Hepatocyte (in vitro differentiated cells): ENCODE measurements at places on chromosomes 7 and 10. TPM values are rescaled to one million over a fixed set of nuclear protein-coding genes. Genes with fewer than 3 reads are reported as not detected.

DNA sequence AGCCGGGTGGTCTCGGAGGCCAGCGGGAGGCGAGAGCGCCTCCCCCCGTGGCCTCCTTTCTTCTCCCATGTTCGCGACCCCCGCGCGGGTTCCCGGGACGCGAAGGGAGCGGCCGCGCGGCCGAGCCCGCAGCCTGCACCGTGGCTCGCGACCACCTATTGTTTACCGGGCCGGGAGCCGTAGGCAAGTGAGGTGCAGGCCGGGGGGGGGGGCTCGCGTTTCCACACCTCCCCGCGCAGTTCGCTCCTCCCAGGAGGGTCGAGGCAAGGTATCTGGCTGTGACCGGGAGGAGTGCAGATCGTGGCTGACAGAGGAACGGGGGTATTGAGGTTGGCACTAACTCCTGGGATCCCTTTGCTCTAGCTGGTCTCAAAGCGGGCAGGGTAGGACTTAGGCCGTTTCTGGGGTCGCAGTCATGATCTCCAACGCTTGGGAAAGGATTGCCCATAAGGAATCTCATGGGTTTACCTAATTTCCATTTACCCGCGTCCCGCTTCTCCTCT is 734 bp downstream of the PTPN12 start:
- peaks cover 32% of the 10 kb centered on the region for H3K4me1 ChIP-seq
- H3K4me3 ChIP-seq: peak overlapping the region; percentile 98
- H3K27me3 ChIP-seq: no peaks in the 10 kb centered on the region
- DNase-seq: peak; percentile 59

GRCh38 chr10:112298581-112298980 is 15.4 kb downstream of the TECTB start:
- no peak overlapping the region for H3K27ac ChIP-seq
- H3K4me3 ChIP-seq: no peak overlapping the region
- H3K27me3 ChIP-seq: no peaks in the 10 kb centered on the region
- H3K36me3 ChIP-seq: no peaks in the 10 kb centered on the region
- no peak for DNase-seq
- peaks cover 12% of the 10 kb centered on the region for H3K4me1 ChIP-seq

- no peak overlapping the region for H3K27ac ChIP-seq
- no peaks in the 10 kb centered on the region for H3K36me3 ChIP-seq
- DNase-seq: no peak
- H3K4me1 ChIP-seq: no peaks in the 10 kb centered on the region
- H3K27me3 ChIP-seq: no peaks in the 10 kb centered on the region
- H3K4me3 ChIP-seq: no peak overlapping the region
Observed at GRCh38 chr7:3075441-3075840, 31.8 kb upstream of the CARD11 start.

DNA sequence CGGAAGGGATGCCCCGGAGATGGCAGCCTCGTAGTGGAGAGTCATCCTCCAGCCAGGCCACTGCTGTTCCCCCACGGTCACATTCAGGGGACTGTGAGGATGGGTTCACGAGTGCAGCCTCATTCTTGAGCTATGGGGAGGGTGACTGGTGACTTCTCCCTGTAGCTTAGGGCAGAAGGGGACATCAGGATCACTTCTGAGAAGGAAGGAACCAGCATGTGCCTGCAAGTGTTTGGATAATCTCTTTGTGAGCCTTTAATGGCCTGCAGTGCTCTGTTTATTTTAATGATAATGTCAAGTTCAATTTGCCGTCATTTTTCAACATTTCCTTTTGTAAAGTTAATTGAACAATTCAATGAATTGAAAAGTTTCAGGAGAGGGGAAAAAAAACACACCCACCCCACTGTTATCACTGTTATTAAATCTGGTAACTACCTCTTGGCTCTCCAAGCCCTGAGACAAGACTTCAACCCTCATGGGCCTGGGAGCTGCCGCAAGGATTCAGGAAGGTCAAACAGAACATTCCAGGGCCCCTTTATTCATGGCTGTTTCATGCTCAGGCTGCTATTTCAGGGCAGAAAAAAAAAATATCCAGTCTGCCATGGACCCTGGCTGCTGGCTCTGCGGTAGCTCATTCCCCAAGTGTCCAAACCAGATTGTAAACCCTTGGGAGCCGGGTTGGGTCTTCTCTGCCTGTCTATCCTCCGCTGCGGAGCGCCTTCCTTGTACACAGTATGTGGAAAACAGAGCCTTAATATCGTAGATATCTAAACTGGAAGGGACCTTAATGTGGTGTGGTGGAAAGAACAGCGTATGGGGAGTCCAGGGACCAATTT is 100.4 kb downstream of the CDH23 start:
- no peak overlapping the region for H3K4me3 ChIP-seq
- no peaks in the 10 kb centered on the region for H3K36me3 ChIP-seq
- H3K27ac ChIP-seq: no peak overlapping the region
- peaks cover 11% of the 10 kb centered on the region for H3K4me1 ChIP-seq
- H3K27me3 ChIP-seq: no peaks in the 10 kb centered on the region
- no peak for DNase-seq

DNA sequence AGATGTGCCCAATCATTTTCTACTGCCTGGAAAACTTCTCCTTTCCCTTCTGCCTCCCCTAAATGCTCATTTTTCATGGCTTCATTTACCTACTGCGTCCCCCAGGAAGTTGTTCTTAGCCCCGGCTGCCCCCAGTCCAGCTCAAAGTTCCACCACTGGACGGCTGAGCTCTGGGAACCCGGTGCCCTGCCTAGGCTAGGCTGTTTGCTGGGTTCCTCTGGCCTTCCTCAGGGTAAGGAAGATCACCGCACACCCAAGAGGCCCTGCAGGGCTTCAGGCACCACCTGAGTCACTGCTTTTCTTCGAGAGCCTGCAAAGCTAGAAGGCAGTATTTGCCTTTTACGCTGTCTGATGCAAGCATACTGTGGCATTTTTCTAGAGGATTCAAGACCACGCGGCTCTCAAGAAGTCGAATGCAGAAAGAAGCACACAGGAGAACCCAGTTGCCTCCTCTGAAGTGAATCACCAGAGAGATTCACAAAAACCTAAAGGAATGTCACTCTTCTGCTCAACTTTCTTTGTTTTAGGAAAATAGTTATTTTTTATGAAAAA is 46.7 kb upstream of the ZMIZ1 start:
- DNase-seq: peak; percentile 40
- H3K27me3 ChIP-seq: no peaks in the 10 kb centered on the region
- no peak overlapping the region for H3K4me3 ChIP-seq
- H3K4me1 ChIP-seq: peaks cover 12% of the 10 kb centered on the region

GRCh38 chr10:30527623-30528428 is 93.8 kb downstream of the MAP3K8 start:
- DNase-seq: no peak
- H3K27me3 ChIP-seq: no peaks in the 10 kb centered on the region
- H3K27ac ChIP-seq: peak overlapping the region; percentile 62
- H3K36me3 ChIP-seq: no peaks in the 10 kb centered on the region

Gene NEBL
- 8.5 and 12.3 TPM in 2 replicates for total RNA-seq

Gene NPTX2
- 3.0 TPM in 2 replicates for total RNA-seq
